ENCODE measurements at places on chromosomes 16 and 17. TPM values are rescaled to one million over a fixed set of nuclear protein-coding genes. Genes with fewer than 3 reads are reported as not detected.

Gene IGSF6
- 1.8 TPM for total RNA-seq

DNA sequence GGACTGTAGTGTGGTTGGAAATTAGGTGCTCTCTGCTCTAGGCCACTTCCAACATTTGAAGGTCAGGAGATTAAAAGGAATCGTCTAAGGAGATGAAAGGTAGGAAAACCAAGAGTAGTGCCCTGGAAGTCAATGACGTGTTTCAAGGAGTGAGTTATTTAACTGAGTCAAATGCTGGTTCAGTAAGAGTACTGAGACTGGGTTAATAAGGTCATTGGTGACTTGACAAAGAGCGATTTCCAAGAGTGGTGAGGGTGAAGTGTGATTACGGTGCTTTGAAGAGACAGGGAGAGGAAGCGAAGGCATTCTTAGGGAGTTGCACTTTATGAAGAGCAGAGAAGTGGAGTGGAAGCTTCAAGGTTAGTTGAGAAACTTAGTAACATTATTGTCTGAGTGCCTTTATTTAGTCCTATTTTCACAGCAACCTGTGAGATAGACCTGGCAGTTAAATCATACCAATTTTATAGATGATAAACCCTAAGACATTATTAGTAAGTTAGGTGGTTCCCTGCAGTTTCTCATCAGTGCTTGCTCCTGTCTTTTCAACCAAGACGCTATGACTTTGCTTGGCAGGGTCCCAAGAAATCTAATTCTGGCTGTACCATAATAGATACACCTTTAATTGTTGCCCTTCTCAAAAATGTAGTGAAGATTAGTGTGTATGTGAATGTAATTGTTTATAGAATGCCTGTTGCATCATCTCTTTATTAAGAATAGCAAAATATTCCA lies 5.9 kb downstream of the ZNF207 start:
- peak overlapping the region; percentile 40 for H3K4me3 ChIP-seq
- peaks cover 36% of the 10 kb centered on the region for H3K4me1 ChIP-seq
- peaks cover 51% of the 10 kb centered on the region for H3K36me3 ChIP-seq
- no peak for DNase-seq
- H3K27ac ChIP-seq, result peak overlapping the region; percentile 43

- peaks cover 8% of the 10 kb centered on the region for H3K36me3 ChIP-seq
- no peaks in the 10 kb centered on the region for H3K27me3 ChIP-seq
- H3K4me3 ChIP-seq, result no peak overlapping the region
Observed at GRCh38 chr17:51000835-51001638, 119.6 kb downstream of the SPAG9 start.

GRCh38 chr16:31221357-31222160 lies 4.6 kb upstream of the PYDC1 start:
- H3K27me3 ChIP-seq, result peaks cover 36% of the 10 kb centered on the region
- no peaks in the 10 kb centered on the region for H3K36me3 ChIP-seq
- no peak for DNase-seq
- no peak overlapping the region for H3K27ac ChIP-seq

- DNase-seq, result no peak
- H3K27ac ChIP-seq, result no peak overlapping the region
- H3K4me3 ChIP-seq, result no peak overlapping the region
- H3K27me3 ChIP-seq, result no peaks in the 10 kb centered on the region
- H3K36me3 ChIP-seq, result peaks cover 22% of the 10 kb centered on the region
Observed at GRCh38 chr17:82803606-82804005, 36.2 kb downstream of the ZNF750 start.

DNA sequence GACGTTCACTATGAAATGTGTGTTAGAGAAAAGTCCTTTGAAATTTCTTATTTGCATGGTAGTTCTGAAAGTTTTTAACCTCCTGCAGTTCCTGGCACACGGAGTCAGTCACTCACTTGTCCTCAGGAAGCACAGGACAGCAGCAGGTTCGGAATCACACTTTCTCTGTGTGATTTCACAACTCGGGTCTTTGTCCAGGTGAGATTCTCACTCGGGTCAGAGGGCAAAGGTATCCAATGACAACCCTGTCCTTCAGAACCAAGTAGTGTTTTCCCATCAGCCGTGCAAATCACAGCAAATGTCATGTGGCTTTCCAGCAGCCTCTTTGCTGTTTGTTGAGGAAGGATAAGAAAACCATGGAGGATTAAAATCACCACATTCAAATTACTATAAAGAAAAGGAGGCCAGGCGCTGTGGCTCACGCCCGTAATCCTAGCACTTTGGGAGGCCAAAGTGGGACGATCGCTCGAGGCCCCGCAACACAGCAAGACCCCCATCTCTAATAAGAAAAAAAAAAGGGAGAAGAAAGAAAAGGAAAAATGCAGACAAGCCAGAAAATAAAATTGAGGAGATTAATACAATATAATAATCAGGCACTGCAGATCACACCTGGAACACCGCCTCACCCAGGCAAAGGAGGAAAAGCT lies 22.0 kb downstream of the ADCY9 start:
- DNase-seq, result no peak
- peaks cover 12% of the 10 kb centered on the region for H3K4me1 ChIP-seq
- no peak overlapping the region for H3K27ac ChIP-seq
- H3K36me3 ChIP-seq, result no peaks in the 10 kb centered on the region

Gene KRTAP1-5
- not detected for total RNA-seq

Measured in activated naive CD8-positive, alpha-beta T cell treated with anti-CD3 and anti-CD28 coated beads, Interleukin-2, amount 10 ng/mL, durations not matched to agents 7 days and 5 days (primary cell).